HFFc6 (cell line): ENCODE measurements at places on chromosomes 12 and 14. TPM values are rescaled to one million over a fixed set of nuclear protein-coding genes. Genes with fewer than 3 reads are reported as not detected.

The CKAP4 gene
- total RNA-seq: 521 and 572 TPM in 2 replicates

- H3K4me3 ChIP-seq: no peak overlapping the region
- no peaks in the 10 kb centered on the region for H3K4me1 ChIP-seq
- DNase-seq: no peak
- H3K27me3 ChIP-seq: peaks cover 39% of the 10 kb centered on the region
- no peaks in the 10 kb centered on the region; the same call in 1 of the 2 replicates for H3K36me3 ChIP-seq
Observed at GRCh38 chr12:69620077-69620476, 9.4 kb upstream of the LRRC10 start.

The CD163 gene
- total RNA-seq: not detected in 2 replicates

DNA sequence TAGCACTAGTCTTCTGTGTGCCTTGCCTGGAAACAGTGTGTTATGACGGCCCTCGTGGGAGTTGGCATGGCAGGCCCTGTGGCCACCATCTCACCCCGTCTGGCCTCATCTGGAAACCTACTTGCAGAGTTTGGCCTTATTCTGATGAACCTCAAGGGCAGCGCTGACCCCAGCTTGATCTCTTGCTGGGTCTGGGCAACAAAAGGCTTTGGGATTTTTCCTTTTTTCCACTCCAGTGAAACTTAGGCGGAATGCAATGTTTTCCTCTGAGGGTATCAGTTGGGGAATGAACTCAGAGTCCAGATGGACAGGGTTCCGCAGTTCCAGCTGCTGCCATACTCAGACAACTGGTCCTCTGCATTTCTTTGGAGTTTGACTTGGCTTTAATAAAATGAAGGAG is 15.9 kb downstream of the CACNA1C start:
- H3K36me3 ChIP-seq: peaks cover 41% of the 10 kb centered on the region
- H3K27ac ChIP-seq: no peak overlapping the region
- H3K4me1 ChIP-seq: peaks cover 23% of the 10 kb centered on the region
- no peak overlapping the region for H3K4me3 ChIP-seq

- peaks cover 18% of the 10 kb centered on the region for H3K36me3 ChIP-seq
- no peak overlapping the region for H3K27ac ChIP-seq
- no peaks in the 10 kb centered on the region for H3K4me1 ChIP-seq
- peaks cover 1% of the 10 kb centered on the region; the same call in 1 of the 2 replicates for H3K27me3 ChIP-seq
Observed at GRCh38 chr12:123498126-123498825, 35.2 kb downstream of the RILPL1 start.

The SSPN gene
- 12.0 and 15.1 TPM in 2 replicates for total RNA-seq

GRCh38 chr14:63542231-63542999 is 762 bp downstream of the PPP2R5E start:
- peaks cover 16% of the 10 kb centered on the region for H3K36me3 ChIP-seq
- H3K27me3 ChIP-seq: 0 out of 2 replicates have a peak, but pooled peaks cover 1% of the 10 kb centered on the region
- H3K27ac ChIP-seq: peak overlapping the region; percentile 28
- H3K4me1 ChIP-seq: peaks cover 30% of the 10 kb centered on the region
